ENCODE measurements at places on chromosomes 4 and X. TPM values are rescaled to one million over a fixed set of nuclear protein-coding genes. Genes with fewer than 3 reads are reported as not detected.

The NAT8L gene
- total RNA-seq: 6.1 TPM

The PQBP1 gene
- 169 TPM for total RNA-seq

The ZDHHC15 gene
- 0.05 TPM for total RNA-seq

The ADGRG4 gene
- not detected for total RNA-seq

The SERPINA7 gene
- total RNA-seq: not detected

The MECP2 gene
- total RNA-seq: 59.4 TPM

The PABPC5 gene
- 1.2 TPM for total RNA-seq

The PAGE5 gene
- total RNA-seq: 464 TPM

The NIPAL1 gene
- total RNA-seq: 4.1 TPM
